ENCODE measurements at places on chromosomes 4 and X.

GRCh38 chr4:164783976-164784375 is 30.0 kb downstream of the SMIM31 start:
- no peak for DNase-seq

DNA sequence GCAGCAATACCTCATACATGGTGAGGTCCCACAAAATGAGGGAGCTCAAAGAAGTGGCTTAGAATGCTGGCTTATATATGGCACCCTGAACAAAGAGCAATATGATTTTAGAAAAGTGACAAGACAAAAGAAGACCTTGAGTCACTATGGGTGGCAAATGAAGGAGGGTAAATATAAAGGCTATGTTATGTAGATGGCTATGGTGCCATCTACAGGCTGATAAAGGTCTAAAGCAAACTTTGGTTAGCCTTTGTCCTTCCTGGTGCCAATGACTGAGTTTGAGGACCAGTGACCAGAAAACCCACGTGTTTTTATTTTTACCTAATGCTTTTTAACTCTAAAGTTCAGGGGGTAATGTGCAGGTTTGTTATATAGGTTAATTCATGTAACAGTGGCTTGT is 151.8 kb downstream of the CCNG2 start:
- DNase-seq: no peak

DNA sequence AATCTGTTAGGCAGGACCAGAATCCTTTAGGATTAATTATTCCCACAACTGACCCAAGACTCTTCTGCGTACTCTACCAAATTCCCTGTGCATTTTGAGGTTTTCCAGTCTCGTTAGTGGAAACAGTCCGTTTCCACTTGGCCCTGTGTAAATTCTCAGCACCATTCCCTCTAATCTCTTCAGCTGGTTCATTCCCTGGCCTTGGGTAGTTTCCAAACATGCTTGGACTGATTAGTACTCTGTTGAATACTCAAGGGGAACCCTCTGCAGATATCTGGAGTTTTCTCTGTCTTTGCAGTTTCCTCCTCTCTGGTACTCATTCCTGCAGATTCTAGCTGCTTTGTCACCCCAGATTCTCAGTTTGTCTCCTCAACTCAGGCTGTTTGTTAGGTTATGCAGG is 80.4 kb downstream of the ZFX start:
- no peak for DNase-seq

DNA sequence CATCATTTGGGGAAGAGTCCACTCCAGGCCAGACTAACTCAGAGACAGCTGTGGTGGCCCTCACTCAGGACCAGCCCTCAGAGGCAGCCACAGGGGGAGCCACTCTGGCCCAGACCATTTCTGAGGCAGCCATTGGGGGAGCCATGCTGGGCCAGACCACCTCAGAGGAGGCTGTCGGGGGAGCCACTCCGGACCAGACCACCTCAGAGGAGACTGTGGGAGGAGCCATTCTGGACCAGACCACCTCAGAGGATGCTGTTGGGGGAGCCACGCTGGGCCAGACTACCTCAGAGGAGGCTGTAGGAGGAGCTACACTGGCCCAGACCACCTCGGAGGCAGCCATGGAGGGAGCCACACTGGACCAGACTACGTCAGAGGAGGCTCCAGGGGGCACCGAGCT is 3.3 kb upstream of the ERAS start:
- no peak for DNase-seq

DNA sequence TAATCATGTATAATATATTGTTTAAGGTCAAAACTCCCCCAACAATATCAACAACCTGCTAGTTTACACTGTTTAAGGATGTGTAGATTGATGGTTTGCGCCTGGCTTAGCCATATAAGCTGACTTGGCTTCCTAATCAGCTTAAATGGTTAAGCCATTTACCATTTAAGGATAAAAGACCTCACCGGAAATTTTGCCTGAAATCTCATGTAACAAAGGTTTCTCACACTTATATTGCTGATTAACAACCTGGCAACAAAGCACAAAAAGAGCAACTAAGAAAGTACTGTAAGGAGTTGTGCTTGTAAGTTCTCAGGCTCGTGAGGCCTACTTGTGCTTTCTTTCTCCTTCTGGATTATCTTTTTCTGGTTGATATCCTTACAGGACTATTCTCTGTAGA is 485.2 kb downstream of the GABRG1 start:
- DNase-seq: no peak

- DNase-seq: no peak
Measured at GRCh38 chr4:183610613-183611012, 48.4 kb downstream of the RWDD4 start.

DNA sequence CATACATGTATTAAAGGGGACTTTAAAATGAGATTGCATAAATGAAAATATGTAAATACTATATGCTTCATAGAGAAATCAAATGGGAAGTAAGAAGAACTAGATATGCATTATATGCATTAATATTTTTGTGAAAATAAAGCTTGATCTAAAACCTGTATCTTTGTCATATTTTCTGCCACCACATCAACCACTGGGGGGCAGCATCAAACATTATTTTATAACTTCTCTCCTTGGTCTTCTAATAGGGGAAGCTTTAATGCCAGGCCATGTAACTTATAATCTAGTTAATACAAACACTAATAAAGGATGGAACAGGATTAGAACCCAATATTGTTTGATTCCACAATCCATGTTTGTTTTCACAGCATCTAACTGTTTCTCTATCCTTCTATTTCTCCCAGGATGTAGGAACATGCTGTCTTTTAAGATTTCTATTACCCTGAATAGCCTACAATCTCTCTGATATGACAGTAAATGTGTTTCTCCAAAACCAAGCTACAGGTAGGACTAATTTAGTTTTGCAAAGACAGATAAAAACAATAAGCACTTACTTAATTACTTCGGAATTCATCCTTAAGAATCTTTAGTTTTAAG is 10.0 kb downstream of the QRFPR start:
- no peak for DNase-seq

DNA sequence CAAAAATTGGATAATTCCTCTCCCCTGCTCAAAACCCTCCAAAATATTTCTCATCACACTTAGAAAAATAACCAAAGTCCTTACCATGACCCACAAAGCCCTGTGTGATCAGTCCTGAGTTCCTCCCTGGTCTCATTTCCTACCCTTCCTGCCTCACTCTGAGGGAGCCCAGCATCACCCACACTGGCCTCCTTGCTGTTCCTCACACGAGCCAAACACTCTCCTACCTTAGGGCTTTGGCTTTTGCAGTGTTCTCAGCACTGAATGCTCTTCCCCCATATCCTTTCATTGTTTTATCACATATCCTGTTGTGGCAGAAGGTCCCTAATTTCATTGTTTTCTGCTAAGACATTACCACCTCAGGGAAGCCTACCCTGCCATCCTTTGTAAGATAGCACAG is 12.2 kb downstream of the MGAT4D start:
- no peak for DNase-seq

DNA sequence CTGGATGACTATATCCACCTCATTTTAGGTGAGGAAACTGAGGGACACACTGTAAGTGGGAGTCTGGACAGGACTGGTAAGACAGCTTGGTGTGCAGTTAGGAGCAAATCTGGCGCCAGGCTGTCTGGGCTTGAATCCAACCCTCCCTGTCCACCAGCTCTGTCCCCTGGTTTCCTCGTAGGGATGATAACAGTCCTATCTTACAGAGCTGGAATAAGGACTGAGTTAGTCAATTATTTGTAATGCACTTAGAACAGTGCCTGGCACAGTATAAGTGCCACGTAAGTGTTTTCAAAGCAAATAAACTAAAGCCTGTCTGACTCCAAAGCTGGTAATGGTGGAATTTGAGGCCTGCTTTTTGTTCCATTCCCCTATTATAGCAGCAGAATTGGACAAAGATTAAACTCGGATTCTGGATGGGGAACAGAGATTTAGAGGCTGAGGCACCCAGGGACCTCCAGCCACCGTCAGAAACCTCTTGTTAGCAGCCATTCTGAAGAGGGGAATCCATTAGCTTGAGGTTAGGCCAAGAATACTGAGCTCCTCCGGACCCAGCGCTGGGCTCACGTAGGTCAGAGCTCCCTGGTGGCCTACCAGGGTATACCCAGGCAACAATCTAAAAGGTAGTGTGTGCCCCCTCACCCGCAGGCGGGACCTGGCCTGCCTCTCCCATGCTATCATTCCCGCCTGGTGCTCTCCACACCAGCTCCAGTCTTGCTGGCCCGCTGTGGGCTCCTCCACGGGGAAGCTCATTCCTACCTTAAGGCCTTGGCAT is 102.1 kb downstream of the UCHL1 start:
- DNase-seq: no peak

GRCh38 chrX:18003876-18004275 is 142.8 kb upstream of the RAI2 start:
- DNase-seq: no peak

- no peak for DNase-seq
Measured at GRCh38 chr4:186472948-186473347, 82.4 kb downstream of the MTNR1A start.

GRCh38 chr4:126843492-126844067 is 789.2 kb upstream of the INTU start:
- no peak for DNase-seq

- DNase-seq: no peak
Measured at GRCh38 chr4:57119054-57119651, 9.0 kb upstream of the IGFBP7 start.

GRCh38 chr4:184329235-184329634 is 111.6 kb upstream of the ENPP6 start:
- DNase-seq: no peak

- no peak for DNase-seq
Measured at GRCh38 chrX:111100191-111100590, 4.2 kb downstream of the PAK3 start.

DNA sequence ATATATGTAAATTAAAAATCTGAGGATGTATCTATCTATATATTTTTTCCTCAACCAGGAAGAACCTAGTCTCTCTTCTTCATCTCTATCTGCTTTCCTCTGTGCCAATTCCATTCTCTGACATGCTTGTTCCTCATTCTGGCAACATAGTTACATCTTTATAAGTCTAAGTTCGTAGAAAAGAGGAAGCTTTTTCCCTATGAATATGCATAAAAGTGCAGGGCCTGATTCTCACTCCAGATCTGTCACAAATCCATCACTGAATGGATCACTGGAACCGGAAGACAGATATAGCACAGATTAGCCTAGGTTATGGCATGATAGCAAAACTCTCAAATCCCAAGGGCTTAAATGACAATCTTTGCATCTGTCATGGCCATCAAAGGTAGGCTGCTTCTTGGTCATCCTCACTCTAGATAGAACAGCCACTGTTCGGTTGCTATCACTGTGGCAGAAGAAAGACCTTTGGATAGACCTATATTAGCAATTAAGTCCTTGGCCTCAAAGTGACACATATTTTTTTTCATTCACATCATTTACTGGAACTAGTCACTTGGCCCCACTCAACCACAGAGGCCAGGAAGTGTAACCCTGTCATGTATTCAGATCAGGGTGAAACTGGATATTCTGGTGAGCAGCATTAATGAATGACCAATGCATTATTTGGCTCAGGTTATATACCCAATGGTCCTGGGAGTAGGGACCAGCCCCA is 22.2 kb downstream of the DTHD1 start:
- DNase-seq: no peak

DNA sequence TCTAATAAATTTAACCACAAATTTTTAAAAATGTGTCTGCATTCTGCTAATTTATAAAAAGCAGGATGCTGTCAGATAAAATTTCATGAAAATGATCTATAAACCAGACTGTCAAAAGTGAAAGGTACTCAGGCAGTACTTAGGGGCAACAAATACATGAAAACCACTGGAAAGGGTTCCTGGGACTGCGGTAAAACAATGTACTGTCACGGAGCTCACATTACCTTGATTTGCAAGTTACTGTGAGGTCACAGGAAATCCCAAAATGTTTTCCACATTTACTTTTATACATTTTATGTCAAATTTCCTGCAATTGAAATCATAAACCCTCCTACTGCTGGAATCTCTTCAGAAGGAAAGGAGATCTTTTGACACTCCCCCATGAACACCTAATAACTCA is 45.3 kb downstream of the SHISA3 start:
- DNase-seq: no peak

GRCh38 chr4:101008503-101008902 is 338.8 kb downstream of the PPP3CA start:
- DNase-seq: no peak

GRCh38 chr4:41160012-41160789 is 54.1 kb downstream of the APBB2 start:
- DNase-seq: no peak

DNA sequence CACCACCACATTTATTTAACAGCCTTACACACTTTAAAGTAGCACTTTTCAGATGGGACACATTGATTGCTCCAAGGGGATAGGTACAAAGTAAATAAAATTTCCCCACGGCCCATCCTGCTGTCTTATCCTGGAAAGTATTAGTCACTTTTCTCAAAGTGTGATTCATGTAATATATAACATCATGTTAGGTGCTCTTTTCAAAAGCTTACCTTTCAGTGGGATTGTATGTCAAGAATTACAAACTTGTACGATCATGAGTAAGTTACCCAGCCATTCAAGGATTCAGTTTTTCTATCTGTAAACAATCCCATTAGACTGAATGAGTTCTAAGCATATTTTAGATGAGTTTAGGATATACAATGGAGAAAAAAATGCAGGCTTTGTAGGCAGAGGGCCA is 876.6 kb upstream of the GRID2 start:
- DNase-seq: no peak

DNA sequence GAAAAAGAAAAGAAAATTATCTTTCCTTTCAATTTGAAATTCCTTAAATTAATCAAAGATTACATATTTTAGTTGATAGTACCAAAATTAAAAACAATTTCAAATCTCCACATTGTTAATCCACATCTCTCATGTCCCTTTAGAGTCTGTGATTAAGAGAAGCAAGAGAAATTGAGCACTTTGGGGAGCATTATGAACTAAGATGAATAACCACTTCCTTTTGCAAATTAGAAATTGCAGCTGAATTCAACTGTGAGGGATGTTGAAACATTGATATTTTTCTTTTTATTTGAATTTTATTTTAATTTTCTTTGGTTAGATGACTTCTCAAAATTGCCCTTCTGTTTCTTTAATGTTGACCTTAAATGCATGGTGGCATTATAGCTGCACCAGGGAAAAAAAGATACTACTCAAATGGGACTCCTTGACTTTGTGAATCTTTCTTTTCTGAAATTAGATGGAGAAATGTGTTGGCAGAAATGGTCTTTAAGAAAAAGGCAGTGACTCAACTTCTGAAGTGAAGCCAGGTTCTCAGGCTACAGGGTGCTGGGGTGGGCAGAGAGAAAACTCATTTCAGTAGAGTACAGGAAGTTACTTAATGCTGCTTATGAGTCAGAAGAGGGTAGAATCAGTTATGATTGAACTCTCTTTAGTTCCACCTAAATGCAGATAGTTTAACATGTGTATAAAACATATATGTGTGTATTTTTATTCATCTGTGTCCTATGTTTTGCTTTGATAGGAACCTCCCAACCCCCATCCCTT is 92.0 kb upstream of the TNIP3 start:
- no peak for DNase-seq

- no peak for DNase-seq
Measured at GRCh38 chrX:134524181-134524580, 64.2 kb downstream of the HPRT1 start.

DNA sequence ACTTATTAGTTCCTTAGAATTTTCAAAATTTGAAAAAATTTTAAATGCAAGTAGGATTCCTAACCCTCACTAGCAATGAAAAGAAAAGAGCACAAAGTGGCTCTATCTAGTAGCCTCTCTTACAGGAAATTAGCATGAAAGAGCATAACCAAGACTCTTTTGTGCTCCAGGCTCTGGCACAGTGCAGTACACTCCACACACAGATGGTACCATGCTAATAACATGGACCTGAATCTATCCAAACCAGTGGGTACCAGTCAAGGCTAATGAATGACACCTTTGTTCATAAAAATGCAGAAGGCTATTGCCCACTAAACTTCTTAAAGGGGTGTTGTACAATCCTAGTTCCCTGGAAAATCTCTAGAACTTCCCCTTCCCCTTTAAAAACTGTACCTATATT is 119.0 kb downstream of the MANBA start:
- no peak for DNase-seq
